ENCODE measurements at places on chromosomes 1 and 21.
A peak's percentile ranks its signal among the peaks of the same experiment; 100 is the strongest.

GRCh38 chr21:40054403-40054802, 187.2 kb downstream of the PCP4 start:
- no peak for DNase-seq

- DNase-seq: no peak
Measured at GRCh38 chr1:101130673-101131072, 105.1 kb upstream of the DPH5 start.

DNA sequence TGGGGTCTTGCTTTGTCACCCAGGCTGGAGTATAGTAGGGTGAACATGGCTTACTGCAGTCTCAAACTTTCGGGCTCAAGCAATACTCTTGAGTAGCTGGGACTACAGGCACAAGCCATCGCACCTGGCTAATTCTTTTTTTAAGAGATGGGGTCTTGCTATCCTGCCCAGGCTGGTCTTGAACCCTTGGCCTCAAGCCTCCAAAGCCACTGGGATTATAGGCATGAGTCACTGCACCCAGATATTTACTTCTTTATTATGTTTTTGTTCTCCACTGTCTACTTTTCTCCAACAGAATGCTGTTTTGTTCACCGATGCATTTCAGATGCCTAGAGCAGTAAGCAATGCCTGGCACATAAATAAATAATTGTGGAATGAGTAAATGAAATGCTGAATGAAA, 72.4 kb downstream of the ADCY10 start:
- no peak for DNase-seq

DNA sequence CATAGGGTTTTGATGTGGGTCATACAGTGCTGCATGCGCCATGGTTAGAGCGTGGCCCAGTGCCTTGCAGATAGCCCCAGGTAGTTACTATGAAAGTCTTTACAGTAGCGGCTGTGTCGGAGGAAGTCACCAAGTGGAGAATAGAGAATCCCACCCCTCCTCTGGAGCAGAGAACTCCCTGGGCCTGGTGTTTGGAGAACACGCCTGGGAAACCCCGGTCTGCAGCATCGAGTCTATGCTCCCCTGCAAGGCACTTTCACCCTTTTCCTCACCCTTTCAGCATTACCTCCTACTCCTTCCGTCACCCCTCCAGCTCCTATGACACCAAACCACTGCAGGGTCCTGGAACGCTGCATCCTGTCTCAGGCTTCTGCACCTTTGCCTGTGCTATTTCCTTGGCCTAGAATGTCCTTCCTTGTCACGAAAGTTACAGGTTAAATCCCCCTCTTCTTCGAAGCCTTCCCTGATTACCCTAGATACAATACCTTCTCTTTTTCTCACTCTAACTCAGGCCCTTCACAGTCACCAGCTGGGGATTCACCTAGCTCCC, 2.7 kb upstream of the SLC1A7 start:
- DNase-seq: no peak

DNA sequence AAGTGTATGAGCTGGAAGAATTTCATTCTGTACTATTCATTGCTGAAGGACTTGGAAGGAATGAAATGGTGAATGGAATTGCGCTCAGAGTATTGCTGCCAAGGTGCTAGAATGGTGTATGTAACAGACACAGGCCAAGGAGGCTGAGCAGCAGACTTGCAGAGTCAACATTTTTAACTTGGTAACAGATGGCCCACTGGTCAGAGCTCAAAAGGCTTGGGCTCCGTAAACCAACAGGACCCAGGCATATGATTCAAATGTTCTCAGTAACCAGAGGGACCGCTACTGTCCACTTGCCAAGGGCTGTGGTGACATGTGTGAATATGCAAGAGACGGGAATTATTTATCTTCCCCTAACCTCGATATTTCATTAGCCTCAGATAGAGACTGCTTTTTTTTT, 28.8 kb upstream of the PTGFRN start:
- no peak for DNase-seq

- DNase-seq: peak; percentile 4
Measured at GRCh38 chr1:198359024-198359653, 181.3 kb downstream of the ATP6V1G3 start.

DNA sequence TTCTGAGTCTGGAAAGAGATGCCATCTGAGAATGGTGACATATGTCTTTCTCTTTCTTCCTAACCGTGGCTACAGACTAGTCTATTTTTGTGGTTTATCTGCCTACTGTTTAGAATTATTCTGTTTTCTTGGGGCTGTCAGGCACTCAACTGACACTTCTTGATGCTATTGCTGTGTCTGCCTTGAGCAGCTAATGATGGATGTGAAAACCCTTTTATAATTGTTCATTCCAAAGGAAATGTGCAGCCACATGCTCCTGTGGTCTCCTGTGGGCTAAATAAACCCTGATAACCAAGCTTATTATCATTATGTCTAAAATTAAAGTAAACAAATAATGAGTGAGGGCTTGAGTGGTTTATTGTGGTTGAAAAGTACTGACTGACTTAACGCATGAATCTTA, 52.7 kb upstream of the CXADR start:
- no peak for DNase-seq

GRCh38 chr1:216830424-216831210, 107.4 kb upstream of the ESRRG start:
- DNase-seq: no peak

- DNase-seq: no peak
Measured at GRCh38 chr1:215878843-215879242, 311.7 kb downstream of the KCTD3 start.

- DNase-seq: peak; percentile 50
Measured at GRCh38 chr1:31422505-31423319, 9.7 kb downstream of the SERINC2 start.

DNA sequence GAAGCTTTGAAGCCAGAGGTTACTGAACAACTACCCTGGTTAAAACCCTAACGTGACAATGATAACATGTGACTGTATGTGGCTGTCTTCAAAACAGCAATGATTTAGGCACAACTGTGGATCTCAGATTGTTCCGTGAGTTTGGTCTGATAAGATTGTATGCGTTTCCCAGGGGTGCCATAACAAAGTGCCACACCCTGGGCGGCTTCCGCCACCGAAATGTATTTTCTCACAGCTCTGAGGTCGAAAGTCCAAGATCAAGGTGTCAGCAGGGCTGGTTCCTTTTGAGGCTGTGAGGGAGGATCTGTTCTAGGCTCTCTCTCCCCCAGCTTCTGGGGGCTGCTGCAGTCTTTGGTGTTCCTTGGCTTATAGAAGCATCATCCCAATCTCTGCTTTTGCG, 29.5 kb upstream of the ERG start:
- DNase-seq: no peak

- DNase-seq: peak; percentile 90
Measured at GRCh38 chr21:45957981-45958600, 23.5 kb upstream of the COL6A1 start.

DNA sequence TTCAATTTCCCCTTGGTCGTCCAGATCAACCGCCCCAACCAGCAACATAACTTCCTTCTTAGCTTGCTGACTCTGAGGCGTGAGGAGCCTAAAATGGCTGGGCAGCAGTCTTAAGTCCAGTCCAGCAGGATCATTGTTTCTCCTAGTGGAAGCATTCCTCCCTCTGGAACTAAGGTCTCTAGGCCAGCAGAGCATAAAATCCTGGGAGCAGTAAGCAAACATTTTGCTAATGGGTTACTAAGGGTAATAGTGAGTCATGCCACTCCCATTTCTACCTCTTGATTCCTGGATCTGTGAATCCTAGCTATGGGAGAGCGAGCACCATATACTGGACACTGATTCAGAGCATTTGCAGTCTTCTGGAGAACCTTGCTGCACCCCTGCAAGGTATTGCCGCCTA, 59.9 kb downstream of the ADSS2 start:
- DNase-seq: no peak

DNA sequence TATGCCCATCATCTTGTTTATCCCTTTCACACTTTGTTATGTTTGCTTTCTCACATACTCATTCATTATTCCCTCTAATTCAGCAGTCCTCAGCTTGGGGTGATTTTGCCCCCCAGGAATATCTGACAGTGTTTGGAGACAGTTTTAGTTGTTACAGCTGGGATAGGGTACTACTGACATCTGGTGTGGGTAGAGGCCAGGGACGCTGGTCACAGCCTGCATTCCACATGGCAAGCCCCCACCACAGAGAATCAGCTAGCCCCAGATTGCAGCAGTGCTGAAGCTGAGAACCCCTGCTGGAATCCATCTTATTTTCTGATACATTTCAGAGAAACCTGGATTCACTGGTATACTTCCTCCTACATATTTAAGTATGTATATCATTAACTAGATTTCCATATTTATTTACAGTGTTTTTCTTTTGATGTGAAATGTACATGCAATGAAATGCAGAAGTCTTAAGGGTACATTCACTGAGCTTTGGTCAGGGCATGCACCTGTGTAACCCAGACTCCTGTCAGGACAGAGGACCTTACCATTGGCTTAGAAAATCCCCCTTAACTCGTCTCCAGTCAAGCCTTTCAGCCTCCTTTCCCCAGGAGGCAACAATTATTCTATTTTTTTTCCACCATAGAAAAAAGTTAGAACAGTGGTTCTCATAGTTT, 68.3 kb downstream of the KIF26B start:
- DNase-seq: no peak

DNA sequence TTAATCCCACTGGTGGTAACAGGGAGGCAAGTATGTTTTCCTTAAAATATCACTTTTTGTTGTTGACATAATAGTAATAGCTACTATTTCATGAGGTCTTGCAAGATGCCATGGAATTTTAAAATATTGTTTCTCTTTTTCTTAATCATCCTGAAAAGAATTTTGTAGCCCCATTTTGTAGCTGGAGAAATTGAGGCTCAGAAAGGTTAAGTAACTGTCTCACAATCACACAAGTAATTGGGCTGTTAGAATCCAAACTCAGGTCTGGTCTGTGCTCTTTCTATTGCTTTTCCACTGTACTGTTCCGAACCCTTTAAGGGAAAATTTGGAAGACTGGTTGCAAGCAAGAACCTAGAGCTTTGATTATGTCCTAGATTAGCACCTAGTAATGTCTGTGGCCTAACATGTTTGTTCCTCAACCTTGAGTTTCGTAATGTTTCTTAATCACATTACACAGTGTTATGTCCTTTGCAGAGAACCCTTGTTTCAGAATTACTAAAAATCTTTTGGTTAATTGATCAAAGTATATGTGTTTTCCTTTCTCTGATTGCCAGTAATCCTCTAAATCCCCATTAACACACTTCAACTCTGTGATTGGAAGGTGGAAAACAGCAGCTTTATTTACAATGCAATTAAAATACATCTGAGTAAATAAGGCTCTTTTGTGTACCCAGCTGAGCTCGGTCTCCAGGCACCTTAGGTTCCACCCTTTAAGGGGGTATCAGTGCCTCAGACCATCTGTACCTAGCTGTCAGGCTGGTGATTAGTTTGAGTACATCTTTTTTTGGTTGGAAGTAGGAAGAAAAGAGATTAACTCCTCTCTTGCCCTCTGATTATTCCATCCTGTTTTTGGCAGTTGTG, 10.4 kb downstream of the LRRC42 start:
- no peak for DNase-seq
